NCI-H2227 treated with DMSO at 0.1 percent for 48 hours (cell line): ENCODE measurements at places on chromosomes 16 and 17.

GRCh38 chr16:15907863-15908478 is 19.6 kb upstream of the CEP20 start:
- DNase-seq, result no peak

GRCh38 chr17:76005263-76006149 is 4.9 kb downstream of the CDK3 start:
- DNase-seq, result peak; percentile 13

GRCh38 chr16:28039493-28039892 is 24.0 kb downstream of the GSG1L start:
- DNase-seq, result no peak

GRCh38 chr17:55452139-55452790 is 30.6 kb upstream of the MMD start:
- no peak for DNase-seq

GRCh38 chr16:17154981-17155380 is 315.8 kb downstream of the XYLT1 start:
- no peak for DNase-seq

GRCh38 chr17:6568184-6568758 is 11.9 kb upstream of the PITPNM3 start:
- no peak for DNase-seq

GRCh38 chr16:22306788-22307187 is 9.6 kb downstream of the POLR3E start:
- DNase-seq, result no peak

GRCh38 chr17:3796822-3797170 is 4.2 kb downstream of the ITGAE start:
- no peak for DNase-seq

GRCh38 chr17:8421571-8421970 is 14.1 kb upstream of the NDEL1 start:
- no peak for DNase-seq

GRCh38 chr16:48128769-48129168 is 27.0 kb downstream of the ABCC12 start:
- DNase-seq, result no peak

GRCh38 chr16:11354733-11355574 is 9.7 kb downstream of the RMI2 start:
- no peak for DNase-seq

- no peak for DNase-seq
Measured at GRCh38 chr17:825216-825615, 43.1 kb downstream of the MRM3 start.

DNA sequence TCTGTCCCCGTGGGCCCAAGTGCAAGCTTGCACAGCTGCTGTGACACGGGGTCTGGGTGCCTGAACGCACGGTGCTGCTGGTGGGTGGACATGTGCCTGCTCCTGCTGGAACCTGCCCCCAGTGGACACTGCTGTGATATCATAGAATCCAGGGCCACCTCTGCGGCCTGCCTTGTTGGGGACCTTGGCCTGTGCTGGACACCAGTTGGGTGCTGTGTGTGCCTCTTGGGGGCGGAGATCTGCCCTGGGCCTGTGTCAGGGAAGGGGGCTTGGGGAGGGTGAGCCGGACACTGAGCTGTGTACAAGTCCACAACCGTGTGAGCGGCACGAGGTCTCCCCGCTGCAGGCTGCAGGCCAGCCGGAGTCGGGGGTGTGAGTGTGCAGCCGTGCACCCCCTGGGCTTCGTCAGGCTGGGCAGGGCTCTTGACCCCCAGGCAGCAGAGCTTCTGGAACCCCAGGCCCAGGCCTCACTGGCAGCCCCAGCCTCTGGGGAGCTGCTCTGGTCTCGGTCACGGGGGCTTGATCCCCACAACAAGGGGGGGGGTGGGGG is 33.3 kb downstream of the GSE1 start:
- no peak for DNase-seq

GRCh38 chr17:77321649-77322513 is 181.1 kb downstream of the SEC14L1 start:
- no peak for DNase-seq

DNA sequence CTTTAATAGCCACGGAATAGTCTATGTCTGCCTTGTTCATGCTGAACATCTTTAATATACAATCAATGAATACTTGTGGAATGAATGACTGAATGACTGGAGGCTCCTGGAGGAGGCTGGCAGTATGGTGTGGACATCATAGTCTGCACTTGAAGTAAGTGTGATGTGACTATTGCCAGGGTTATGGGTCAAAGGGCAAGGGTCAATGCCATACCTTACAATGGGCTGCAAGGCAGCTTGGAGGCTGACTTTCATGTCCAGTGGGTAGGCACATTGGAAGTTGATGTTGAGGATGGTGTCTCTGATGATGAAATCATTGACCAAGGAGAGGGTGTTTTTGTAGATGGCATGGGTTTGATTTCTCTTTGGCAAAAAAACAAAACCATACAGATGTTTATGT is 7.9 kb downstream of the GP2 start:
- DNase-seq, result no peak

GRCh38 chr17:82076785-82077591 is 11.4 kb upstream of the DUS1L start:
- no peak for DNase-seq

GRCh38 chr16:4410335-4411075 is 5.9 kb downstream of the CORO7 start:
- DNase-seq, result no peak

GRCh38 chr16:2710711-2711231 is 9.3 kb downstream of the PRSS27 start:
- no peak for DNase-seq

- no peak for DNase-seq
Measured at GRCh38 chr16:80440667-80441066, 100.1 kb upstream of the DYNLRB2 start.

DNA sequence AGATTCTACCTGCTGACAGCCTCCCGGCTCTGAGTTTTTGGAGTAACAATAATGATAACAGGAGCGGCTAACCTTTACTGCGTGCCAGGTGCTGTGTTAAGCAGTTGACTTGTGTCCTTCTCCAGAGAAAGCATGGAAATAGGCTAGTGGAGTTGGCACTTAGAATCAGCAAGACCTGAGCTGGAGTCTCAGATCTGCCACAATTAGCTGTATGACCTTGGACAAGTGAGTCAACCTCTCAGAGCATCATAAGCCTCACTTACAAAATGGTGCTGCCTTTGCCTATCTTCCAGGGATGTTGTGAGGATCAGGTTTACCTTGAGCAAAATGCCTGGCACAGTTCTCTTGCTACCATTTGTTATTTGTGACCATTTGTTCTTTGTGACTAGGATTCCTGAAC is 32.1 kb upstream of the TEX2 start:
- no peak for DNase-seq

DNA sequence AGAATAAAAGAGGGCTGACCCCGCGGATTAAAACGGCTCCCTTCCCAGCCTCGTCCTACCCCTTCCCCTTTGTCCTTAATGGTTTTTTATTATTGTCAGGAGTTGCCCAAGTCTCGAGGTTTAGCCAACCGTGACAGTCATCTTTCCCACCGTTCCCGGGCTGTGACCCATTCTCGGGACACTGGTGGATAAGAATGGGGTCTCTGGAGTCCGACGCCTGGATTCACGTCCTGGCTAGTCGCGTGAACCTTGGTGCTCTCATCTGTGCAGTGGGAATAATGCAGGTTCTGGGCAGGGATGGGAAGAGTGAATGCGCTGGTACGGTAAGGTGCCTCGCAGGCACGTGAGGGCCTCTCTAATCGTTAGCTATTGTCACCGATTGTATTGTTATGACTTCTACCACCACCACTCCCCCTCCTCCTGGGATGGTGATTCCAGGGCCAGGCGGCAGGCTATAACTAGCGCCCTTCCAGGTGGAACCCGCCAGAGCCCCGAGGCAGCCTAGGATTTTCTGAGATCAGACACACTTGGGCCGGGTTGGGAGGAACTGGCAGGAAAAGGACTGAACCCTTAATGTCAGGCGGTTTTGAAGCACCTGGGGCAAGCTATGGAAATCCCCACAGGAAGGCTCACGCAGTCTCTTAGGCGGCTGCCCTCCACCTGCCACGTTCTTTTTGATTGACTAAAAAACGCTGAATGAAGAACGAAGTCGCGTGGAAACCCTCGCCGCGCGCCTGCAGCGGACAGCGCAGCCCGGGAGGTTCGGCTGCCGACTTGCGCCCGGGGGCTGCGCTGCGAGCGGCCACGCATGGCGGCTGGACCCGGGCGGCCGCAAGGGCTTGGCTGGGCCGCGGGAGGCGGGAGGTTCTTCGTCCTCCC is 2.7 kb downstream of the HS3ST3B1 start:
- no peak for DNase-seq

GRCh38 chr16:67547423-67548264 is 14.7 kb upstream of the CTCF start:
- DNase-seq, result no peak

DNA sequence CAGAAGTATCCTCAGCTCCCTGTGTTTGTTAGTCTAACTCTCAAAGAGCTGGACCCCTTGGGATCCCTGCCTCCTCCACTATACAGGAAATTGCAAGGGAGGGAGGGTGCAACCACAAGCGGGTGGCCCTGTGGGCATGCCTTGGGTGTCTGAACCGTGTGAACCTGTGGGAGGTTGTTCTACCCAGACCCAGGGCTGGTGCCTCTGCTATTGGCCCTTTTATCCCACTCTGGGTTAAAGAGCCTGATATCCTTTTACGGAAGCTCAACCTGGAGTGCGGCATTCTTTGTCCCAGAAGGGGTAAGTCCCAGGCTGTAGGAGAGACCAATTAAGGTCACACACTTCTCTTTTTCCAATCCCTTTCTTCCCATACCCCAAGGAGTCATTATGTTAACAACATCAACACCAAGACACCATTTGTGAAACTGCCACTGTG is 53.4 kb downstream of the ARSG start:
- DNase-seq, result no peak

- no peak for DNase-seq
Measured at GRCh38 chr16:68059804-68060203, 25.4 kb upstream of the NFATC3 start.

GRCh38 chr17:74318391-74318790 is 7.6 kb upstream of the KIF19 start:
- no peak for DNase-seq

DNA sequence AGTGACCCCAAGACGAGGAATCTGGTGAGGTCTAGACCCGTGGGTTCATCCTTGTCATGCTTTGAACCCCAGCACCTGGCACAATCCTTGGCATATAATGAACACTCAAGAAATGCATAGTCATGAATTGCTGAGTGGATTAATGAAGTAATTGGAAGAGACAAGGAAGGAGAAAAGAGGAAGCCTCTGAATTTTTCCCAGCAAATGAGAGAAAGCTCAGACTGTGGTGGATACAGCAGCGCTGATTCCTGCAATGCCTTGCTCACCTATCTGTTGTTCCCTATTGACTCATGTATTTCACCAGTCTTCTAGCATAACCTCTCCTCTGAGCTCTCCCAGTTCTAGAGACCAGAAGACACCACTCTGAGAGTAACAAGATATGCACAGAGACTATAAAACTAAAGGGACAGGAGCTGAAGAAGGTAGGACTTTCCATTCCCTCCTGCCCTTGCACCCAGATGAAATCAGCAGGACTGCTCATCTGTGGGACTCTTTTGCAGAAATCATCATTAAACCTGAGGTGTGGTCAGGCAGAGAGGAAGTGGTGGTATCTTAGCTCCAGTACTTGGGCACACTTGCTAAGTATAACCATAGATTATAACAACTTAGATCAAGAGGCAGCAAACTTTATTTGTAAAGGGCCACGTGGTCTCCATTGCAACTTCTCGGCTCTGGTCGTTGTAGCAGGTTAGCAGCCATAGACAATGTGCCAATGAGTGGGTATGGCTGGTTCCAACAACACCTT is 102.8 kb downstream of the MAF start:
- DNase-seq, result no peak

- DNase-seq, result no peak
Measured at GRCh38 chr17:9902120-9902519, 3.0 kb downstream of the RCVRN start.

DNA sequence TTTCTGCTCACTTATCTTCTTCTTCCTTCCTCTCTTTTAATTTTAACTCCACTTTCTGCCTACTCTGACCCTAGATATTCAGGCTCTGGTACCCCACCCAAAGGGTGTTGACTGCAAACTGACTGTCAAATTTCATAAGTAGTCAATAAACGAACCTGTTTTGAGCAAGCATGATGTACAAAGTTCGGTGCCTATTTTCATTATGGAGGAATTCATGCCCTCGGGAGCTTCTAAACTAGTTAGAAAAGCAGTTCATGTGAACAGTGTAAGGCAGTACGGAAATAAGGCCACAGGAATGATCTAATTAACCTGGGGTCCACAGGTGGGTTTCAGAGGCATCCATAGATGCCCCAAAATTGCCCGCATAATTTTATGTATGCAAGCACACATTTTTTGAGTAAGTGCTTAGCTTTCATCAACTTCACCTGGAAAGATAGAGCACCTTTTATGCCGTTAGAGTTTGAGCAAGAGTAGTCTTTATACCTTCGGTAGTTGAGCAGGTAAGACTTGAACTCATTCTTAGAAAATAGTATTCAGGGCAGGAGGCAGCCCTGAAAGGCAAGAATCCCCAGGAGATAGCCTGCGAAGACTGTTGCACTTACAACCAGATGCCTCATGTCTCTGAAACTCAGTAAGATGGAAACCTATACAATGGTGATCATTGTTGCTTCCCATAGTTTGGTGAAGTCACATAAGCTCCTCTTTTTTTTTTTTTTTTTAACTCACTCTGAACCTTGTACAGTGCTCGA is 36.6 kb upstream of the TBX2 start:
- no peak for DNase-seq

DNA sequence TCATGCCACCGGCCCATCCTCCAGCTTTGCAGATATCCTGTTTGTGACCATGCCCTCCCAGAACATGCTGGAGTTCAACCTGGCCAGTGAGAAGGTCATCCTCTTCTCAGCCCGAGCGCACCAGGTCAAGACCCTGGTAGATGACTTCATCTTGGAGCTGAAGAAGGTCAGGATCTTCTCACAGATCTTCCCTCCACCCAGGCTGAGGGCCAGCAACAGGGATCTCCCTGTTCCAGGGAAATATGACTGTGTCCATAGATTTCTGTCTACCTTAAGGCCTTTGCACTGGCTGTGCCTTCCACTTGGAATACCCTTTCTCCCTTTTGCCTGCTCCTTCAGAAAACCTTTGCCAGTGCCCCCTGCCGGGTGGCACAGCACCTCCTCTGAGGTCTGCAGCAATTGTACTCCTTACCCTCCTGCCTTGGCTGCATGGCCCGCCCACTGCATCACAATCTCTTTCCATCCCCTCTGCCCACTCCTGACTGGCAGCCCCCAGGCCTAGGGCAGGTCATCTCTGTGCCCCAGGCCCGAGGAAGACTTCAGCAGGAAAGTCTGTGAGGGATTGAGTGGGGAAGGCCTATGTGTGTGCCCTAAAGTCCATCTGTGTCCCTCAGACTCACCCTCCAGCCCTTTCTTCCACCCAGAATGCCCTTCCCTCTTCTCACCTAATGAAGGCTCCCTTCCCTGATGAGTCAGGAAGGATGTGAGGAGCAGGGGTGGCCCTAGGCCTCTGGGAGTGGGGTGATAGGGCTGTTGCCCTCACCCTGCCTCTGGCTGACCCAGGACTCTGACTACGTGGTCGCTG is 27.3 kb upstream of the ALKBH5 start:
- DNase-seq, result no peak
